Stimulated activated CD8-positive, alpha-beta memory T cell treated with anti-CD3 and anti-CD28 coated beads, Interleukin-4, amount 100 ng/mL, for 24 hours (primary cell): ENCODE measurements at places on chromosomes 2 and 18.

DNA sequence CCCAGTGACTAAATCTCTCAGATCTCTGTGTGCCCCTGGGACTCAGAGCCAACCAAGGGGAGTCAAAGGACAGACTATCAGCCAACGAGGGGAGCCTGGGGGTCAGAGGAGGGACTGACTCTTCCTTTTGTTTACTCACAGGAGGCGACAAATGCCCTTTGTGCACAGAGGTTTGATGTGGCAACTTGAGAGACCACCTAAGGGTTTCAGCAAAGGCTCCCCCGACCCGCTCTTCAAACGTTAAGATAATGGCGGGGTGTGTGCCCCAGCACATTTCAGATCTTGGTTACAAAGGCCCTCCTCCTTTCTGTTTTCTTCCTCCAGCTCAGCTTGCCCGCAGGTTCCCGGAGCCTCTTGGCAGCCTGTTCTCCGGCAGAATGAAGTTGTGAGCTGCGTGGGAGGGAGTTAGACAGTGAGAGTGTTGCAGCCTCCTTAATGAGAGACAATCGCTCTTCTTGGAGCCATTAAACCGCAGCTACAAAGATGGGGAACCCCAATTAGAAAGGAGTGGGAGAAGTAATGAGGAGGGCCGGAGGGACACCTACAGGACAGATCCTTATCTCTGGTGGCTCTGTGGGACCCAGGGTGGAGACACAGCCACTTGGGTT is 76.2 kb downstream of the KIAA2012 start:
- no peak for DNase-seq

GRCh38 chr2:128237081-128237534 is 81.6 kb downstream of the HS6ST1 start:
- no peak for DNase-seq

DNA sequence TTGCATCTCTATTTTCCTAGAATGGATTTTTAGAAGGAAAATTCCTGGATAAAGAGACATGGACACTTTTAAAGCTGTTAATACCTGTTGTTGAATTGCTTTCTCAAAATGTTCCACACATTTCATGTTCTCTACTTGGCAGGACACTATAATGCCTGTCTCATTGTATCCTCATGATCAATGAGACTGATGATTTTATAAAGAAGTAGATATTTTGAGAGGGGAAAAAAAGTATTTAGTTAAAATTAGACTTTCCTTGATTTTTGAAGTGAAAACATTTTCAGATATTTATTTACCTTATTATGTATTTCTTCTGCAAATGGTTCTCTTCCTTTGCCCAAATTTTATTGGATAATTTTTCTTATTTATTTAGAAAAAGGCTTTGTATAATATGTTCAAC is 242.5 kb downstream of the MYCN start:
- no peak for DNase-seq

DNA sequence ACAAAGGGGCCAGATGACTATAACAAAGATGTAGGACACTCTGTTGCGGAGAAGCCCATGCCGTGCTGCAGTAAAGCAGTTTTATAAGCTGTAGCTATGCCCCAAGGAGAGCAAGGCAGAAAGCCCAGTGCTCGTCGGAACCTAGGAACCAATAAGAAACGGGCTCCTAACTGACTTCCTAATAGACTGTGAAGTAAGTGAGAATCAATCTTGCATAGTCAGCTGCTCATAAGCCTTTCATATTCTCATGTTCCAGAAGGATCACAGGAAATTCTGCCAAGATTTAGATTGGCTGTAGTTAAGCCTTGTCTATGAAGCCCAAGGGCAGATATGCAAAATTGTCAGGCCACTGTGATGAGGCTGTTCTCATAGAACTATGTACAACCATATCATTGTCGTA is 98.4 kb downstream of the RTTN start:
- no peak for DNase-seq

- no peak for DNase-seq
Measured at GRCh38 chr2:242075168-242075567, 205.6 kb downstream of the RTP5 start.

GRCh38 chr2:213034585-213034984 is 116.8 kb downstream of the IKZF2 start:
- no peak for DNase-seq

- DNase-seq, result no peak
Measured at GRCh38 chr2:76867854-76868253, 654.3 kb downstream of the LRRTM4 start.

- no peak for DNase-seq
Measured at GRCh38 chr2:3606028-3606369, 11.1 kb downstream of the COLEC11 start.

- DNase-seq, result no peak
Measured at GRCh38 chr18:4821801-4822200, 366.7 kb upstream of the DLGAP1 start.

DNA sequence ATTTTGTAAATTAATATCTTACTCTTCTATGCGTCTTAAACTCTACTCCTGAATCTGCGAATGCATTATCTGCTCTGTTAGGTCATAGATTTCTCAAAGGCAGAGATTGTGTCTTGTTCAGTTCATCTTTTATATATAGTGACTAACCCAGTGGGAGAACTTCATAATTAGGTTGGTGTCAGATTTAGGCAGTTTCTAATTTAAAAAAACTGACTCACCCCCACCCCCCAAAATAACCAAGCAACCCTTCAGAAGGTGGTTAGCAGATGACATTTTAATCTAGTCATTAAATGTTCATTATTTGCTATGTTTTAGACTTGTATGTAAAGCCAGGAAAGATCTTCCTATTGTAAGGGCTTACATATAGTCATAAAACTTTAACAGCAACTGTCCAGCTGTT is 10.4 kb downstream of the SERPINB12 start:
- DNase-seq, result no peak

DNA sequence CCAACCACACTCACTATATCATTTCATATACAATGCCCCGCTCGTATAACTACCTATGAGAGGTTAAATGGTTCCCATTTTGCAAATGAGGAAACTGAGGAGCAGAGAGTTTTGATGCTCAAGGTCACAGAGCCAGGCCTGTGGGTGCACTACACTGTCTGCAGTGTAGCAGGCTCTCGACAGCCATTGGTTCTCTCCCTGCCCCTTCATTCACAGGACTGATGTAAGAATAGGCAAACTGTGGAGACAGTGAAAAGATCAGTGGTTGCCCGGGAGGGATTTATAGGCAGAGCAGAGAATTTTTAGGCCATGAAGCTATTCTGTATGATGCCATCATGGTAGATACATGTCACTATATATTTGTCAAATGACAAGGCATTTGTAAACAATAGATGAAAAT is 39.0 kb upstream of the LBH start:
- no peak for DNase-seq

- no peak for DNase-seq
Measured at GRCh38 chr2:172153156-172153555, 50.5 kb upstream of the DLX2 start.

DNA sequence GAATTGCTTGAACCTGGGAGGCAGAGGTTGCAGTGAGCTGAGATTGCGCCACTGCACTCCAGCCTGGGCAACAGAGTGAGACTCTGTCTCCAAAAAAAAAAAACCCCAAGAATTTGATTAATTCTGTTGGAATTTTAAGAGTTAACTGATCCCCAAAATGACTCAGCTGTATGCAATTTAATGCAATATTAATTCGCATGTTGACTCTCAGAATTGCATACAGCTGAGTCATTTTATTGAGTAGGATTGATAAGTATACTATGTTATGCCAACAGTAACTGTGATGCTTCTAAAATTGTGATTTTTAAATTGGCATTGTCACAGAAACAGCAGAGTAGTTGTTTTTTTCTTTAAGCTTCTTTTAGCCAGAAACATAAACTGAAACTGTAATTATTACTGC is 19.6 kb downstream of the MSH2 start:
- no peak for DNase-seq

DNA sequence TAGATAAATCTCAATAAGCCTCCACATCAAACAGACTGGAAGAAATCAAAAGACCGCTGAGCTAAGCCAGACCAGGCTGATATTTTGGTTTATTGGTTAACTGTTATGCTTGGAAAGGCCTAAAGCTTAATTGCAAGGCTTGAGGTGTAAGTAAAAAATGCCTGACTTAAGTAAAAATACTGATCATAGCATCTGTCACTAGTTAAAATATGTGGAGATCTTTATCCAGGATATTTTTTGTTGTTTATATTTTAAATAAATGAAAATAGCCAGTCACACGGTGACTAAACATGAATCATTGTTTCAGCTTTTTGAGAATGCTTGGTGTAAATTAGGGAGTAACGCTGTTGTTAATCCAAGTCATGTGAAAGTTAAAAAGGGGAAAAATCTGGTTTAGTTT is 127.9 kb downstream of the THADA start:
- DNase-seq, result no peak

- no peak for DNase-seq
Measured at GRCh38 chr2:106954304-106954703, 68.3 kb upstream of the ST6GAL2 start.

DNA sequence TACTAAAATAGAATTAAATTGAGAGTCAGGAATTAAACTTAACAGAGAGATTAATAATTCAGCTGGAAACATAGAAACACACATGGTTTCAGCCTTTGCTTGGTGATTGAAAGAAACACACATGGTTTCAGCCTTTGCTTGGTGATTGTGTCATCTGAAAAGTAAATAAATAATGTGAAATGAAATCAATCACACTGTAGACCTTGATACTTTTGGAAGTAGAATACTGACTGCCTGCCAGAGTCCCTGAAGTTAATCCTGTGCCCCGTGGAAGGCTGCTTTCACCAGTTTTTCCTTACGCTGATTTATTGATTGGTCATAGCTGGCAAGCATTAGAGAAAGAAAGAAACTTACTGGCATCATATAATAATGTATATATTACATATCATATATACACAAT is 1252.7 kb upstream of the FAM98A start:
- no peak for DNase-seq

GRCh38 chr2:45607701-45608100 is 3.4 kb downstream of the SRBD1 start:
- no peak for DNase-seq

GRCh38 chr2:201807452-201807999 is 1.2 kb downstream of the CDK15 start:
- no peak for DNase-seq

DNA sequence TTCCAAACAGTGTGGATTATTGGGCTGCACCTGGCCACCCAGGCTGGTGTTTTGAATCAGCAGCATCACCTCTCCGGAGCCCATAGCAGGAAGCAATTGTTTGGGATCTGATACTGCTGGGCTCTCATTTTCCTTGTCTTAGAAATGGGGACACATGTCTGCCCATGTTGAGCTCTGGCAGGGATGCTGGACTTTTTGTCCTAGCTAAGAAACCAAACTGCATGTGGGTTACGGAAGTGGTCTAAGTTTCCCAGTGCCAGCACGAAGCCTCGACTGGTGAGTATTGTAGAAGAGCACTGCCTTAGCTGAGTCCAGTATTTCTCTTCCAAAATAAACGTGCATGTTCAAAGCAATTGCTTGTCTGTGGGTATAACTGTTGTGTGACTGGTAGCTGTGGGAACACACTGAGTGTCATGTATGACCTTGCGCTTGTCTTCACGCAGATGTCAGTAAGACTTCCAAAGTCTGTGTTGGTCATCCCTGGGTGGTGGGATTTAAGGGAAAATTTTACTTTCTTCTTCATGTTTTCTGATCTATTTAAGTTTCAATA is 43.6 kb downstream of the SH3RF3 start:
- DNase-seq, result no peak

DNA sequence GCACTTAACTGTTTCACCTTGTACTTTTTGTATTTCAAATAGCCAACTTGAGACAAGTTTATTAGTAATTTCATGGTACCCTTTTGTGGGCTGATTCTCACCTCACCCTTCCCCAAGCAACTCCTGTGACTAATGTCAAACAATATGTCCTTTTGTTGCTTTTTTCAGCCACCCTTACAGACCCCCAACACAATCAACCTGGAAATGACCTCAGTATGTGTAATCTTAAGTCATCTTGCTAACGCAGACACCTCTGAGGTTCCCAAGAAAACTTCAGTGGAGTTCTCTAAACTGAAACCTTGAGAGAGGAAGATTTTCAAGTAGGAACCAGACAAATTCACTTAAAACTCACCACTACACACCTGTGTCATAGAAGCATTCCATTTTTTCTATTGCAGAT is 69.5 kb downstream of the KYNU start:
- DNase-seq, result no peak

DNA sequence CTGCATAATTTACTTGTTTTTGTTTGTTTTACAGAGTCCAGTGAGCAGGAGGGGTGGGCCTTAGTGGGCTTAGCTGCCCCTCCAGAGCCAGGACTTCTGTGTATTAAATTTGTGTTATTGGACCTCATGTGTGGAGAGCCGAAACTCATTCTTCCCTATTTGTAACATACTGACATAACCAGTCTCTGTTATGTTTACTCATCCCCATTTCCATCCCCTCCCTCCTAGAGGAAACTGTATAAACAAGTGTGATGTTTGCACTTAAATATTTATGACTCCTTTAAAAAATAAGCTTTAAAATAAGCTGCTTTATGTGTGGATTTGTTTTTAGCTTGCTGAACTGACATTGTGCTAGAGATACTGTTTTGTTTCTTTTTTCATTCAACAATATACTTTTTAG is 13.8 kb downstream of the ZNF512 start:
- DNase-seq, result no peak

- DNase-seq, result peak; percentile 32
Measured at GRCh38 chr2:33275689-33276444, 200.6 kb upstream of the RASGRP3 start.

DNA sequence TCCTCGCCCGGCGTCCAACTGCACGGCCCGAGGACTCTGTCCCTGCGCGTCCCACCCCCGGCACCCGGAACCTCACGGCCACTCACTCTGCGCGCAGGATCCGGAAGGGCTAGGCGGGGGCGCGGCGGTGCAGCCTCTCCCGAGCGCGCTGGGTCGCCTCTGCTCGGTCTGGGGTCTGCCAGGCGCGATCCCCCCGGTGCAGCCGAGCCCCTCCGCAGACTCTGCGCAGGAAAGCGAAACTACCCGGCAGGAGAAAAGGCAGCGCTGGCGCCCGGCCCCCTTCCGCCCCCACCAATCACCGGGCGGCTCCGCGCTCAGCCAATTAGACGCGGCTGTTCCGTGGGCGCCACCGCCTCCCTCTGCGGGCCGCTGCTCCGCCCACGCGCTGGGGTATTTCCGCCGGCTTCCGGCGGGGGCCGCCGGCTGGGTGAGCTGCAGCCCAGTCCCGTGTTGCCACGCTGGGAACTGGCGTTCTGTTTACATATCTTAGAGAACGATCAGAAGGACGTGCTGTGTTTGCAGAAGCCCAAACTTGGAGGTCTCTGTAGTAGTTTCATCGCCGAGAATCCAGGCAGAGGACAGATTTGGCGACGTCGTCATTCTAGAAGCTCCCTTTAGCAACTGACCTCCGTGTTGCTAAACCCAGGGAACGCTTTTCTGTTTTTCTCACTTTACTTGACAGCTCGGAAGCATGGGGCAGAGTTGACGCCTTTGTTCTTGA is at the start of gene STAT1:
Gene STAT1 (minus strand): TSS at position 240 of the 721 bp plus-strand sequence. CDS start 4,168 bp downstream, outside the sequence.
- DNase-seq, result peak; percentile 94

DNA sequence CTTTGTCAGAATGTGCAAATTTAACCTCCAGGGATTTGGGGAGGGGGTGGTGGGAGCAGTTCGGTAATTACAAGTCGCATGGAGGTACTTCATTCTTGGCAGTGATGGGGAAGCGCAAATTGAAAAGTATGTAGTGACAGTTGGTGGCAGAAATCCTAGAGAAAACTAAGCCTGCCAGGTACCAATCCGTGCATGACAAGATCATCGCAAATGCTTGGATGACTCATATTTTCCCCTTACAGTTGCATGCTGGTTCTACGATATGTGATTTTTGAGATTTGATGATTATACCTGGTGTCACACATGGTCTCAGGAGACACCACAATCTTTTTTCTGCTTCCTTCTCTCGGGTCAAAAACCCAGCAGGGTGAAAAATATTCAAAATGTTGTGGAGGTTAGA is 479.7 kb upstream of the ID2 start:
- DNase-seq, result no peak

- DNase-seq, result no peak
Measured at GRCh38 chr2:158127380-158127804, 25.7 kb downstream of the UPP2 start.
